ENCODE measurements at places on chromosomes 11 and 22.

GRCh38 chr22:27984001-27984695 lies 65.1 kb upstream of the PITPNB start:
- no peak for DNase-seq

DNA sequence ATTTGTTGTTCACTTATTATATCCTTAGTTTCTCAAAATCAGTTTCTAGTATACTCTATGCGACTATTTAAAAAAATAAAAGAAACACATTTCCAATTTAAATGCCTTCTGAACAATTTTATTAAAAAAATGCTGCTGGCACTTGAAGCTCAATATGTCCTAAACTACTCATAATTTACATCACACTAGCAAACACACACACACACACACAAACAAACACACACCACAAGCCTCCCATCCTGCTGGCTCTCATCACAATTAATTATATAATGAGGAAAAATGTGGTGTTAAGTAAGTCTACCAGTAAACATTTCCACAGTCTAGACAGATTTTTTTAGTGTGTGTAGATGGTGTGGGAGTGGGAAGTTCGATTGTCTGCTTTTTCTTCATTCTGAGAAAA lies 350.3 kb downstream of the AASDHPPT start:
- DNase-seq, result no peak

DNA sequence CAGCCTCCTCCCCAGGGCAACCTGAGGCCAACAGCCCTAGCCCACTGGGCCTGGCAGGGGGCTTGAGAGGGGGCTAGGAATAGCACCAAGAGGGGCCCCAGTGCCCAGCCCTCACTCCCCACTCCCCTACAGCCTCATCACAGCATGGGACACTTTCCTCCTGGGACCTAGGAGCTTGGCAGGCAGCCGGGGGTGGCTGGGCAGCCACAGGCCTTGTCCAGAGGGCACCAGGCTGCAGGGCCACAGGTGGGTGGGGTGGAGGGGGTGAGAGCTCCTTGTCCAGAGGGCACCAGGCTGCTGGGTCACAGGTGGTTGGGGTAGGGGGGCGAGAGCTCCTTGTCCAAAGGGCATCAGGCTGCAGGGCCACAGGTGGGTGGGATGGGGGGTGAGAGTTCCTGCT lies 61.8 kb downstream of the WNT7B start:
- no peak for DNase-seq

DNA sequence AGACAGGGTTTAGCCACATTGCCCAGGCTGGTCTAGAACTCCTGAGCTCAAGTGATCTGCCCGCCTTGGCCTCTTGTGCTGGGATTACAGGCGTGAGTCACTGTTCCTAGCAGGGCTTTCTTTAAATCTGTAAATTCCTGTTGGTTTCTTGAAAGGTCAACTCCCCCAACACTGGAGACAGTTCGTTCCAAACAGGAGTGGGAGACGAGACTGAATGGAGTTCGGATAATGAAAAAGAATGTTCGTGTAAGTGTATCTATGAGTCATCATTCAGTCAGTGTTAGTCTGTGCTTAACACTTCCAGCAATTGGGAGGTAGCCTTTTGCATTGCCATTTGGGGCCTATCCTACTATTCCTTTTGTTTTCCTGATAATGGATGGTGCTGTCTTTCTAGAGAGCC lies 10.0 kb upstream of the BACE1-AS start:
- no peak for DNase-seq

- DNase-seq, result no peak
Measured at GRCh38 chr22:34236527-34236926, 316.3 kb upstream of the LARGE1 start.

DNA sequence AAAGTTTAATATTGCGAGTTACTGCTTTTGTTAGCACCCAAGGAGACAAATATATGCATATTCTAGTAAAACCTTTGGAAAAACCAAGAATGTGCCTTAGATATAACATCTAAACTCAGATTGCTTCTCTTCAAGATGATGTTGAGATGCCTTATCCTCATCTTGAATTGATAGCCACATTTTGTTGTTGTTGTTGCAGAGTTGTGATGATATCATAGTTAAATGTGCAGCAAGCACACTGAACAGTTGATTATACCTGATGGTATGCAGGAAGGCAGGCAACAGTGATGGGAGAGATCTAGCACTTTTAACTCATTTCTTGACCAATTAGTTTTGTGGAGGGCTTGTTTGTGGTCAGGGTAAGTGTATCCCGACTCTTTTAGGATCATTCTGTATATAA lies 48.0 kb downstream of the KDM2A start:
- DNase-seq, result no peak

- DNase-seq, result no peak
Measured at GRCh38 chr22:46044621-46045458, 67.9 kb upstream of the WNT7B start.

DNA sequence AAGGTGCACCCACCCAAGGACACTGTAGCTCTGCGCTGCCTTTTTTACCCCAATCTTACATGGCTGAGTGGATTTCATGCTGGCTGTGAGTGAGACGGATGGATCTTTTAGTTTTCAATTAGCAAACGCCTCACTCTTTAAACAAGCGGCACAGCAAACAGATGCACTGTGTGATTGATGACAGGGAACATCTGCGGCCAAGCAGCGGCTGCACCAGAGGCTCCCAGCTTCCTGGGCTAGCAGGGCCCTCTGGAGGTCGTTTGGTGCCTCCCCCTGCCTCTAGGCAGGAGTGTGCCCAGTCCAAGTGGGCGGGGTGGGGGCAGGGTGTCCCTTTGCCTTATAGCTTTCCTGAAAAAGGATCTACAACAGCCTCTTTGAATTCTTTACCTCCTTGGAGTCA lies 2.1 kb upstream of the DRD2 start:
- DNase-seq, result no peak
